ENCODE measurements at places on chromosomes 5 and 9.

- no peak for DNase-seq
These were observed 216.9 kb downstream of the SPOCK1 start for GRCh38 chr5:137282216-137282615.

DNA sequence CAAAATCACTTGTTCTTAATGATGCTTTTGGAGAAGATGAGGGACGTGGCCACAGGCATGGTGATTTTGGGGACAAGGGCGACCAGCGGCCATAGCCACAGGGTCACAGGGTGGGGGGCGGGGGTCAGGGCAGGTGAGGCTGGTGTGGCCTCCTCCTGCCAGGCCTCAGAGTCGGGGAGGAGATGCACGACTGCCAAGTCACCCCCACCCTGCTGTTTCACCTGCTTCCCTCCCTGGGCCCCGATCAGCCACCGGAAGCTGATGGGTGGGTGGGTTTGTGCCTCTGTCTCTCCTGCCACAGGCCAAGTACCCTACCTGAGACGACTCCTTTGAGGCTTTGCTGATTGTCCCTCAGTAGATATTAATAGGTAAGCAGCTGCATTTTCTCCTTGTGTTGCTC is 199.3 kb downstream of the PAX5 start:
- DNase-seq: no peak

DNA sequence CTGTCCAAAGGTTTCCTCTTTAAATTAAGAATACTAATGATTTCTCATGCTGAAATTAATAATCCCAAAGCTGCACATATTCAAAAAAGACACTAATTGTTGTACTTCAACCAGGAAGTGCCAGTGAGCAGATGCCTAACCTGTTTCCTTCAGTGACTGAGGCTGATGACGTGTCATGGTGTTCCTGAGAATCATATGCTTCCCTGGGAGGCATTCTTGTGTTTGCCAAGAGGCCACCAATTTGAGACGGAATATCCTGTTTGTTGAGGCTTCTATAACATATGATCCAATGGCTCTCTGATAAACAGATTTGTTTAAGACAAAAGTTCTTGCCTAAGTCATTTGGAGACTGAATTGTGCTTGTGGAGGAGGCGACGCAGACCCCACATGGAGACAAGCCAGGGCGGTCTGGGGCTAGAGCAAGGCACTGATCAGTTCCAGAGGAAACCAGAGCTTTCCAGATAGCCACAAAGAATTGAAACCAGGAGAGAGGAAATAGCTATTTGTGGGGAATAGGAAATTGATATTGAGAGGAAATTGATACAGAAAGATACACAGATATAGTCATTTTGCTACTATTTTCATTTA is 66.4 kb upstream of the ZNF608 start:
- no peak for DNase-seq

GRCh38 chr9:127634698-127635097 is 22.6 kb downstream of the STXBP1 start:
- DNase-seq: no peak

DNA sequence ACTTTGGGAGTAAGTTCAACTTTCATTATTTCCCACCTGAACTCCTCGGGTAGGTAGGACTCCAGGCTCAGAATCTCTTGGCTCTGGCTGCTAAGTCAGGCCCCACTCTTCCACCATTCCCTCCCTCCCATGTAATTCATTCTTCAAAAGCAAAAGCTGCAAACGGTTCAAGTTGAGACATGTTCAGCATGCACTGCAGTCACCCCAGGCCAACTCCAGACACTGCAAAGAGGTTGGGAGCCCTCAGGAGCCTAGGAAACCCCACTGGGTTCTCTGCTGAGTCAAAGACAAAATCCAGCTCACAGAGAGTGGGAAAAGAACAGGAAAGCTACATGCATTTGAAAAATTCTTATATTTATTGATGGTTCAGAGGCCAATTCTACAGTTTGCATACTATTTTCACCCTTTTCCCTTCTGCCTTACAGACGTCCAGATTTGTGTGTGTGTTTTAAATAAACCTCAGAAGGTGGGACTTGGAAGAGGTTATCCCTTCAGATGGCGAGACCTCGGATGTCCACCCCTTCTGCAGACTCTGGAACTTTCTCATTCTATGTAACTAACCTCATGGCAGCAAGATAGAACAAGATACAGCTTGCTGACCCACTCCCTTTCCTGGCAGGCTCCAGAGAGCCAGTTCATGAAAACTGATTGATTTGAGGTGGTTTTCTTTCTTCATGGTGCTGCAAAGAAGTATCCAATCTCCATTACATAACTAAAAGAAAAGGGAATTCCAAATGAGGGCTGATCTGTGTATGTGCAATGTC is 65.7 kb upstream of the EQTN start:
- DNase-seq: no peak

- DNase-seq: peak; percentile 32
These were observed 419.1 kb downstream of the NR2F1-AS1 start for GRCh38 chr5:93161661-93162654.

DNA sequence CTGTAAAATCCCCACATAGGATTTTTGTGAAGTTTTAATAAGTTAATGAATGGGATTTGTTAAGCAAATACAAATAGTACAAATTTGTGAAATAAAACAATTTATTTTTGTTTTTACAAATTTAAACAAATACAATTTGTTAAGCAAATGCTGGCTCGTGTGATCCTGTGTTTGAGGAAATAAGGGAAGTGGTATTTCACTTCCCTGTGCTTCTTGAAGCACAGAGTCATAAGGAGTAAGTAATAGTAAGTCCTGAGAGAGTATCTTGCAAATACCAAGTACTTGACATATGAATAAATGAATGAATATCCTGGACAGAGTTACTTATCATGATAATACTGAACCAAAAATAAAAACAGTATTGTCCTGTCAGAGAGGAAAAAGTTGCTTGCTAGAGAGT is 9.1 kb downstream of the SMIM3 start:
- DNase-seq: no peak

DNA sequence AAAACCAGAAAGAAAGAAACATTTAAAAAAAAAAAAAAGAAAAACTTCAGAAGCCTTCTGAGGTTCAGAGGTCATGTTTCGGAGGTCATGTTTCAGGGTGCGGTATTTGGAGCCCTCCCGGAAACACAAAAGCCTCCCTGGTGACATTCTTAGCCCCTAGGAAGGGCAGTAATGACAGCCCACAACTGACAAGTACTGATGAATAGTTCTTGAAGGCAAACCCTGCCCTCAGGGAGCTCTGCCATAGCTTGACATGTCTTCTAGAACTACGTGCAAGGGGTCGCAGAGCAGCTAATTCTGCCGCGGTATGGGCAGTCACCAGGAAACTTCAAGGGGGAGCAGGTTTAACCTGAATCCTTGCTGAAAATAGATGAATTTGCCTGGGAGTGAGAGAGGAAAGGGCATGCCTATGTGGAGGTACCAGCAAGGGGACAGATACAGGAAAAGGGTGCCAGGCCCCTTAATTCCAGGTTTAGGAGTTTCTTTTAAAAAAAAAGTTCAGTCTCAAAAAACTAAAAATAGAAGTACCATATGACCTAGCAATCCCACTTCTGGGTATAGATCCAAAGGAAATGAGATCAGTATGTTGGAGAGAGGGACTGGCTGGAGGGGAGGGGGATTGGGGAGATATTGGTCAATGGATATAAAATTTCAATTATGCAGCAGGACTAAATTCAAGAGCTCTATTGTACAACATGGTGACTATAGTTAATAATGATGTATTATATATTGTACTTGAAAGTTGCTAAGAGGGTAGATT is 98.4 kb downstream of the C9orf152 start:
- no peak for DNase-seq

DNA sequence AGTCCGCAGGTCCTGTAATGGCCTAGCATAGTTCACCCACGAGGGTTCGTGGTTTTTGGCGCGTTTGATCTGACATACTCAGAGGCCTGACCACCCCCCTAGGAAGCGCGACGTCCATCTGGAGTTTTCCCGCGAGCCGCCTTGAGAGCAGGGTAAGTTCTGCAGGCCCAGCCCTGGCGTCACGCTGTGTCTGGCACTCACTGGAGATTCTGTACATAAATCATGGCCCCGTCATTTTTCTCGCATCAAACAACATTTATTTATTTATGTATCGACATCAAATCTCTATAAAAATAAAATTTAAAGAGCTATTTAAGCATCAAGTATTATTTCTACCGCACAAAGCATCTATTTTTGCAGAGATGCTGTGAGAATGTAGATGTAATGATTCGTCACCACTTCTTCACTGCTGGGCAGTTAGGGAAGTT is 437 bp upstream of the TRIM41 start:
- DNase-seq: no peak

- DNase-seq: no peak
These were observed 93.4 kb upstream of the SLC25A48 start for GRCh38 chr5:135741040-135741439.

- DNase-seq: no peak
These were observed 26.0 kb downstream of the ELL2 start for GRCh38 chr5:95935553-95936100.

DNA sequence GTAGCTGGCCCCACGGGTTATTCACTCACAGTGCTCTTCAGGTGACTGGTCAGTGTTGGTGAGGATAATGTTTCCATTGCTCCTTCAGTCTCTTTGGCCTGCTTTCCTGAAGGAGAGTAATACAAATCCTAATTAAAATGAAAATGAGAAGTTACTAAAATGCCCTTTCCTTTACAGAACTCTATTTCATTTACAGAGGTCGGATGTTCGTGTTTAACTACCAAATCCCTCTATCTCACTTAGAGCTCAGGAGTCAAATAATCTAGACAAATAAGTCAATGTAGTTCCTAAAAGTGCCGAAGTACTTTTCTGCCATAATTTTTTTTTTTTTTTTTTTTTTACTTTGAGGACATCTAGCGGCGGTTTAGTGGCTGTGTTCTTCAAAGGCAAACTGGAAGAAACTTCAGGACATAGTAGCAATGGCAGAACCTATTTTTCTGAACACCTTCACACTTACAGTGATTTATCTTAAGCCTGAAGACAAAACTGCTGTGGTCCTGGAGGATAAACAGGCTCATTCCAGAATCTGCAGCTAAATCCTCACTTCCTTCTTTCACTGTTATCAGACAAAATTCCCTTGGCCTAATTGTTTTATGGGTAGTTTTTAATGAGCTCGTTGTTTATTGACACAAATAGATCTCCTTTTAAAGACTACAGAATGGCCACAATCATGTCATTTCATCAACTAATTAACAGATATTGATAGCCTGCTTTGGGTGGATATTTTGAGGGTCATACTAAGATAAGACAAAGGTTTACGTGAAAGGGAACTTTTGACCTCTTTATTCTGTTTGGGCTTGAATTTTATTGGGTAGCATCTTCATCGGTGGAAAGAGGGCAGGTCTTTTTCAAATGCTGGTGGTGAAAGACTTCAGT is 207.6 kb upstream of the DMRTA1 start:
- peak; percentile 72 for DNase-seq

DNA sequence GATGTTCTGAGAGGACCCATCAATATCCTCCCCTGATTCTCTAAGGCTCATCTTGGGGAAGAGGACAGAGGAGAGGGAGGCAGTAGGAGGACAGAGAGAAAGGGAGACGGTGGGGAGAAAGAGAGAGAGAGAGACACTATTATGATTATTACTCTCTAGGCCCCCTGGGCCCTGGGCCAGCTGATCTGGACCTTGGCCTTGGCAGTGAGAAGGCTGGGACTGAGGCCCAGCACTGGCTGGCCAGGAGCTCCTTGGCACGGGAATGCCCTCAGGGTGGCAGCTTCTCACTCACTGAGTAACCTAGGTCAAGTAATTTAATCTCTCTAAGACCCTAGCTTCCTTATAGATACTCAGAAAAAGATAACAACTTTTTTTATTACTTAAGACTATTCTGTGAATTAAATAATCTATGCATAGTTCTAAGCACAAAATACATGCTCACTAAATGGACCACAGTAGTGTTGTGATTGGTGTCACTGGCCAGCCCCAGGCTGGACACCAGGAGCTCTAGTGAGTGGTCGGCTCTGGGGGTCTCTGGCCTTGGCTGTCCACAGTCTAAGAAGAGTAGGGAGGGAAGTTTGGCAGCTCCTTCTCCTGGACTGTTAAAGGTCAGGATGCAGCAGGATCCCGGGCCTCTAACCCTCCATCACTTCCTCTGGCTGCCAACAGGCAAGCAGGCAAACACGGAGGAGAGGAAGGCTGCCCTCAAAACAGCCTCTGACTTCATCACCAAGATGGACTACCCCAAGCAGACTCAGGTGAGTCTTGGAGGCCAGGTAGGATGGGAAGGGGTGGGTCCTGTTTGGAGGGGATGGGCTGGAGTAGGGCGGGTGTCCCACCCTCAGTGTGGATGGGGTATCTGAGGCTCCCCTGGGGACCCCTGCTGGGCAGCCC is 50.0 kb downstream of the GSN start:
- DNase-seq: no peak

DNA sequence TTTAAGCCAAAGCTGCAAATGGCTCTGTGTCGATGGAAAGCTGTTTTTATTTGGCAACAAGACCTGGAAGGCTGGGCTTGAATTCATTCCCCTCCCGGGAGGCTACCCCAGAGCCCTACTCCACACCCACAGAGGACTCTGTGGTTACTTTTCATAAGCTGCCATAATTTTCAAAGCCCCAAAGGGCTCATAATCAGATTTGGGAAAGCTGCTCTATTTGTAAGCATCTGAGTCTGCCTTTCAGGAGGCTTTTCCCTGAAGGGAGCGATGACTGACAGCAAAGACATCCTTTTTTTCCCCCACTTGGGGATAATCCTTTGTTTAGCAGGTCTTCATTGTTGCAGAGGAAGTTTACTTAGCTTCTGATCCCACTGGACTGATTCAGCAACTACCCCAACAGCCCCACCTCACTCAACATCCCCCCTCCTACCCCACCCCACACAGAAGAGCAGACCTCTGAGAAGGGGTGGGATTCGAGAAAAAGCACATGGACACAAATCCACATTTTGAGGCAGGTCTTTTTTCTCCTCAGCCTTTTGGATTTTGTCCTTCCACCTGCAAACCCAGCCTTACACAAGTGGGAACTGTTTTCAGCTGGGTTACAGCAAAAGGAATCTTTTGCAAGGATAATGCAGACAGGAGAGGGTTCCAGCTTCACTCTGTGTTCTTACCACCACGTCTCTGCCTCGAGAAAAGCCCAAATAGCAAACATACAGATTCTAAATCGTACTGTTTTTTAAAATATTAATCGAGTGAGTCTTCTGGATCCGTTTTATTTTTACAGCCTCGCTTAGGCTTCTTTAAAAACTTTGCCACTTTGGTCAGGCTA is 244.4 kb upstream of the TUT7 start:
- DNase-seq: peak; percentile 45

DNA sequence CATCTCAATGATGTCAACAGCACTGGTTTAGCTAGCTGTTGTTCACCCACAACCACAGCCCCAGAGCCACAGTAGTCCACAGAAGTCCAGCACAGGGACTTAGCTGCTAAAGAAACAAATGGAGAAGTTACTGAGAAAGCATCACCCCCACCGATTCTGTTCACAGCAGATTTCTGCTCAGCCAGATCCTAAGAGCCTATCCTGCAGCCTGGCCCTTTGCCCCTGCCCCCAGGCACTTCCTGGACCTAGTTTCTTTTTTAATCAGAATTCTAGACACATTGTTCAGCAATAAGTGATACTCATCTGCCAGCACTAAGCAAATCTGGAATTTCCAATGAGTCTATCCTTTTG is 7.4 kb downstream of the B4GALT1 start:
- DNase-seq: peak; percentile 74

DNA sequence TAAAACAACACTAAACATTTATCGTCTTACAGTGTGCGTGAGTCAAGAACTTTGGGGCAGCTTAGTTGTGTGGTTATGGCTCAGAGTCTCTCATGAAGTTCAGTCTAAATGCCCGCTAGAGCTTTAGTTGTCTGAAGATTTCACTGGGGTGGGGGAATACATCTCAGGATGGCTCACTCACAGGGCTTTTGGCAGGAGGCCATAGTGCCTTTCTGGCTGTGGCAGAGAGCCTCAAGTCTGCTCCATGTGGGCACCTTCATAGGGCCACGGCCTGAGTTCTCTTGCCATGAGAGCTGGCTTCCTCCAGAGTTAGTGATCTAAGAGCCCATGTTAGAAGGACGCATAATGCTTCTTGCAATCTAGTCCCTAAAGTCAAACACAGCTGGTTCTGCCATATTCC is 258.8 kb upstream of the NUDT12 start:
- no peak for DNase-seq
